ENCODE measurements at places on chromosomes 5 and 9.

DNA sequence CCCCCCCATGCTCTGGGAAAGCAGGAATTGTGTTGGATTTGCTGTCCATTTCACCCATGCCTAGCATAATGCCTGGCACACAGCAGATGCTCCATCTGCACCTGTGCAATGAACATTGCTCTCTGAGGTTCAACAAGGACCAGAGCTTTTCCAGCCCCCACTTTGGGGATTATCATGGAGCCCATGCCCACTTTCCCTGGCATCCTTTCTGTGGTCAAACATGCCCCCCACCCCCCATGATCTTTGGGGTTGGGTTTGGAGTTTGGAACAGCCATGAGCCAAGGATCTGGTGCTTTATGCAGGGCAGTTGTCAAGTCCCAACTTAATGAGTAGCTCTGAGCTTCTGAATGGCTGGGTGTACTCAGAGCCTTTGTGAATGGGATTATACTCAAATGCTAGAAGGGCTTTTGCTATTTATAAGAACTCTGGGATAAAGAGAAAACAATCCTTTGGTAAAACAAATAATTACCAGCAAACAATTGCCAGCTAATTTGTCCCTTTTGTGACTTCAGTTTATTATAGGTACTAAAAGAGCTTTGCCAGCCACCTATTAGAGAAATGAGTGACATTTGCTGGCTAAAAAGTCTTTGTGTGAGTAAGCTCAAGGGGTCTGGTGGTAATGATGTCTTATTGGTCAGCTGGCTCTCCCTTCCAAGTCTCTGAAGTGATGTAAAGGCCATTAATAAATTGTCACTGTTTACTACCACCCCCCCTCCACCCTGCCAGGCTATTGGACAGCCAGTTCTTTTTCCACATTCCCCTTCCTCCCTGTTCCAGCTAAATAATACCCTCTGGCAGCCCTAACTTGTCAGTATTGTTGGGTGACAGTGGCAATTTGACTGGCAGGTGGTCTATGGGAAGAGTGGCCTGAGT, 182.3 kb downstream of the MACROH2A1 start:
- DNase-seq = no peak

GRCh38 chr5:141839015-141839513, 39.1 kb downstream of the PCDH1 start:
- DNase-seq = no peak

- DNase-seq = no peak
Measured at GRCh38 chr9:4356306-4356705, 56.4 kb upstream of the GLIS3 start.

GRCh38 chr5:176644878-176645670, 2.2 kb upstream of the TSPAN17 start:
- DNase-seq = no peak

DNA sequence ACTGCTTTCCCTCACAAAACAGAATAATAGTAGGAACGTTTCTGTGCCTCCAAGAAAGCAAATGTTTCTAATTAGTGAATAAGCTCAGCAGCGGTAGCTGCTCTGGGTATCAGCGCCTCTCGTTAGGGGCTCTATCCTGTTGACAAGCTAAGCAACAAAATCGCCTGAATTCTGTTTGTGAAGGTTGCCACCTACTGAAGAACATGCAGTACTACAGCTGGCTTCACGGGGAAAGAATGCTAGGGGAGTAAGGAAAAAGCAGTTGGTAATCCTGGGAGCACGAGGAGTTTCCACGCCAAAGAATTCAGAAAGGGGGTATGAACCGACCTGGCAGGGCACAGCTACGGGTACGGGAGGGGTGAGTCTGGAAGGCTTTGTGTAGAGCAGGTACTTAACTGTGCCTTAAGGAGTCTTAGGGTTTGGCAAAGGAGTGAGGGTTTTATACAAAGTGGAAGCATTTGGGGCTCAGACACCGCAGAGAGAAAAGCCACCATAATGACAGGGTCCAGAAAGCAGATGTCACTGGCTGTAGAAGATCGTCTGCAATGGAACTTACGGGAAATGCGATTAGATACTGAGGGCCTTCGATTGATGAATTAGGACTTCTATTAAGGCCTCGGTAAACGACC, 171.7 kb downstream of the TTC39B start:
- no peak for DNase-seq

Data from cortex of kidney (tissue), 1 donor.